ENCODE measurements at places on chromosomes 5 and 9.

DNA sequence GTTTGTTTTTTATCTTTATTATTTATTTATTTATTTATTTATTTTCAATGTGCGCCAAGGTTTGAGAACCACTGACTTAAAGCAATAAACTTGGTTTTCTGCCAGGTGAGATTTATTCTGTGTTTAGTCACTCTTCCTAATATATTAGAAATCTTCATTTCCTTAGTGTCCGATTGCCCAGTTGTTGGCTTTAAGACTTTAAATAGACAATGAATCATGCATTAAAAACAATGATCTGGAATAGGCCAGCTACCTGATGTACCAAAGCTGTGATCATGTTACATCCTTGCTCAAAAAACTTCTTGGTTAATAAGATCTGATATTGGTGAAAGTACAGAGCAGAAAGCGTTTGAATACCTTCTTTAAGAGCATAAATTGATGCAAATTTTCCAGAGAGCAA, 52.1 kb upstream of the ERBIN start:
- DNase-seq = no peak

GRCh38 chr9:125551781-125552180, 155.2 kb downstream of the MAPKAP1 start:
- DNase-seq = no peak

DNA sequence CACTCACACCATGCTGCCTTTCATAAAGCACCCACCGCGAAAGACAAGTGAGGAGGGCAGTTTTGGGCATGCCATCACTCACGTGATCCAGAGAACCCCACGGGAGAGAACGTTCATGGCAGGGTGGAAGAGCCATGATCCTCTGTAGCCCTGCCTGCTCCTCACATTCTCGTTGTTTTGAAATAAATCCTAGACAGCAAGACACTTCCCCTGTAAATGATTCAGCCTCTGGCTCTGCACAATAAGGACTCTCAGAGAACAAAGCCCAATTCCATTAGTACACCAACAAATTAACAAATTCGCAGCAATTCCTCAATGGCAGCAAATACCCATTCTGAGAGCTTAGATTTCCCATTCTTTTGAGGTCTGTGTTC, 71.5 kb downstream of the WNK2 start:
- DNase-seq = no peak

- no peak for DNase-seq
Measured at GRCh38 chr5:157959370-157959769, 100.4 kb upstream of the CLINT1 start.

DNA sequence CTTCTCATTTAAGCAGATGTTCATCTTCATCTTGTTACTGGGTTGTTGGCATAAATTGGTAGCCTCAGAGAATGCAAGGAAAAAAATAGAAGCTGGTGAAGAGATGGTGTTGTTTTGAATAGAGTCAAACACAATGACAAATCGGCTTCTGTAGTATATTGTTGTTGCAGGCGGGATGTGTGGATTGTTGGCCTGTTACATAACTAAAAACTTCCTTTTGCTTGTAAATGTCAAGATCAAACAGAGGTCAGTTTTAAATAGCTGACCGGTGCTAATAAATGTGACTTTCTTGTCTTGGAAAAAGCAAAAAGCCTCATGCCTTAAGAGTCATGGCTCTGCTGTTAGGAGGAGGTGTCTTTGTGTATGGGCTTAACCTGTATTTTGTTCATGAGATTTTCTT, 59.2 kb downstream of the CCDC192 start:
- no peak for DNase-seq

DNA sequence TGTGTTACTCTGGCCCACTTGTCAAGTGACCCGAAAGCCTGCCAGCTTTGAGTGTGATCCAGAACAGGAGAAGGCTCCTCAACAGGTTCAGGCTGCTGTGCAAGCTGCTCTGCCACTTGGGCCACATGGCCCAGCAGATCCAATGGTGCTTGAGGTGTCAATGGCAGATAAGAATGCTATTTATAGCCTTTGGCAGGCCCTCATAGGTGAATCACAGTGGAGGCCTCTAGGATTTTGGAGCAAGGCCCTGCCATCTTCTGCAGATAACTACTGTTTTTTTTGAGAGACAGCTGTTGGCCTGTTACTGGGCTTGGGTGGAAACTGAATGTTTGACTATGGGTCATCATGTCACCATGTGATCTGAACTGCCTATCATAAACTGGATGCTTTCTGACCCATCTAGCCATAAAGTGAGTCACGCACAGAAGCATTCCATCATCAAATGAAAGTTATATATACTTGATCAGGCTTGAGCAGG, 180.8 kb downstream of the CARTPT start:
- no peak for DNase-seq

GRCh38 chr9:88992556-88992955, 1.3 kb downstream of the S1PR3 start:
- DNase-seq = no peak

DNA sequence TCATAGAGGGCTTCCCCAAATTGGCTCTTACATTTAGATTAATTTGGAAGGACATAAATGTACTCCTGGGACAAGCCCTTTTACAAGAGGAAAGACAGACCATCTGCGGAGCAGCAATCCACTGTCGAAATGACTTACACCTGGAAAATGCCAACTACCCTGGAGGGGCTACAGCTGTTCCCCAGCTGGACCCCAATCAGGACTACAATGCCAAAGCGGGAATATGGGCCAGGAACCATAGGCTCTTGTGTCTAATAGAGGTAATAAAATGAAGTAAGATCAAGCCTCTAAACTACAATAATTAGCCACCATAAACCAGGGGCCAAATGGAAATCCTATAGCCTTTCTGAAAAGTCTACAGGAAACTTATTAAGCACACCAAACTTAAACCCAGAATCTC, 581.3 kb downstream of the PDE4D start:
- DNase-seq = no peak

GRCh38 chr5:154518438-154518867, 40.4 kb upstream of the HAND1 start:
- no peak for DNase-seq

DNA sequence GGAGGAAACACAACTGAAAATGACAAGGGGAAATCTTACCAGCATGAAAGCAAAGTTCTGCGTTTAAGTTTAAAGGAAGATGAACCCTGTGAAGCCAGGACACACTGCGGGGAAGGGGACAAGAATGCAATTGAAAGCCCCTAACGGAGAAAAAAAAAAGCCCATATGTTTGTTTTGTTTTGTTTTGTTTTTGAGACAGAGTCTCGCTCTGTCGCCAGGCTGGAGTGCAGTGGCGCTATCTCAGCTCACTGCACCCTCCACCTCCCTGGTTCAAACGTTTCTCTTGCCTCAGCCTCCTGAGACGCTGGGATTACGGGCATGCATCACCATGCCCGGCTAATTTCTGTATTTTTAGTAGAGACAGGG, 2.9 kb downstream of the STK10 start:
- no peak for DNase-seq

DNA sequence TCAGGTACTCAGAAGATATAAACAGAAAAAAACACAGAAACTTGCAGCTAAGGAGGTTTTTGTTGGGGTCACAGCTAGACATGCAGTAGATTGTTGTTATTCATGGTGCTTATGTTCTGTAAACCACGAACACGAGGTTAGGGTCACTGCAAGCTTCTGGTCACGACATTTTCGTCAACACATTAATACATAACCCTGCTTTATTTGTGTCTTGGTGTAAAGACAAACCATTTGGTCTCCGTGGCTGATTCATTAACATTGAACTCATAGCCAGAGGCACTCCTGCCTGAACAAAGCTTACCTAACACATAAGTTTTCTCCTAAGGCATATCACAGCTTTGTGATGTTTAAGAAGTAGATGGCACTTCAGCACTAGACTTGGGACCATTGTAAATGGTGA, 16.9 kb downstream of the TEK start:
- DNase-seq = no peak

DNA sequence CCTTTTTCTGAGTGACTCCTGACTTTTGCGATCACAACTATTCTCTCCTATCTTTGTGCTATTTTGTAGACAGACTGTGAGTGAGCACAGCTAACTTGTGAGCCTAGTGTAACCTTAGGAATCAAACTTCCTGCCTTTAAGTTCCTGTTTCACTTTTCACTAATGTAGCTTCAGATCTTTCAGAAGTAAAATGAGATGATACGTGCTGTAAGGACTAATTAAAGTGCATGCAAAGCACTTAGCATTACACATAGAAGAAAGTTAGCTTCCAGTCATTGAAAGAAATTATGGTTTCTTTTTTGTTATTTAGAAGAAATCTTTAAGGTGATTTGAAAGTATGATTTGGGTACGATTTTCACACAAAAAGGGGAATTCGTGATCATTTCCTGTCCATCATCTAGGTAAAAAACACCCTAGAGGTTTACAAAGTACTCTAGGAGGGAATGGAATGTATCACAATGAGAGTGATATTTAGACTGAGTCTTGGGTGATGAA, 122.7 kb downstream of the ST8SIA4 start:
- no peak for DNase-seq

DNA sequence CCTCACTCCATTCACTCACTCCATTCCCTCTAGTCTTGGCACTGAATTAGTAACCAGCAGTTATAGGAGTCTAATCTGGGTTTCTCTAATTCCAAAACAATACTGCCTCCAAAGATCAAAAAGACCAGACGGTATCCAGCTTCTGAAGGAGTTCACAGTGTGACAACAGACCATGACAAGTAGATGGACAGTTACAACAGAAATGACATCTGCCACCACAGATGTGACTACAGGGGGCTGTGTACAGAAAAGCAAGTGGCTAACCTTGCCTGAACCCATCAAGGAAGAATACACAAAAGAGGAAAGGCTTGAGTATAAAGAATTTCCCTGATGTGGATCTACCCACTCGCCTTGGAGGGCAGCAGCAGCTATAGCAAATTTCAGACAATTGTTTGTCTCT, 112.4 kb downstream of the ACTL7B start:
- DNase-seq = no peak

DNA sequence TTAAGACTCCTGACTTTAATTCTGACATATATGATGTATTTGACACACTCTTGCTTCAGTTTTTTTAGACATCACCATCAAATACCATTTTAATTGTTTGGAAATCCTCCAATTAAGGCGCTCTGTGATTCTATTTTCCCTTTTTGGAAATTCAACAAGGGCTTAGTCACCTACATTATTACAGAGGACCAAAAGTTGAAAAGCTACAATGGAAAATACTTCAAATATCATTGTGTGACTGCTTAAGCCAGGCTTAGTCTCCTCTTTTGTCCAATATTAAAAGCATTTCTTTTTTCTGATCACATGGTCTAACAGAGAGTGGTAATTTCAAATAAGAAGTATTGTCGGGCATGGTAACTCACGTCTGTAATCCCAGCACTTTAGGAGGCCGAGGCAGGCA, 160.3 kb downstream of the CEMIP2 start:
- DNase-seq = no peak

GRCh38 chr9:78438211-78438610, 141.3 kb downstream of the PSAT1 start:
- no peak for DNase-seq

DNA sequence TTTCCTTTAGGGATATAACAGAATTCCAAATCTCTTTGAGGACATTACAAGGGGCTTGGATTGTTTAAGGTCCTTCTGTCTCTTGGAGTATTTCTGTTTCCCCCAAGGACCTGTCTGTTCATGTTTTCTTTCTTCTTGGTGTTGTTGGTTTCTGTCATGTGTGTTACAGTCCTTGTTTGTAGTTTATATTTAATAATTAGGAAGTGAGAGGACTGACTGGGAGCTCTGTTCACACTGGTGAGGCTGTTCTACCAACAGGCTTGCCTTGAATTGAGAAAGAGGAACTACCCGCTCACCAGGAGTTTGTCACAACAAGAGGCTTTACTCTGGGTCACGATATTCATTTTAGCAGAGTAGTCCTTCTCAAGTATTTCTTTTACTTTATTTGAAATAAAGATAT, 119.2 kb upstream of the SV2C start:
- DNase-seq = no peak

GRCh38 chr5:143140492-143141203, 262.8 kb downstream of the NR3C1 start:
- DNase-seq = no peak

- no peak for DNase-seq
Measured at GRCh38 chr5:173315495-173316338, 12.5 kb downstream of the STC2 start.

DNA sequence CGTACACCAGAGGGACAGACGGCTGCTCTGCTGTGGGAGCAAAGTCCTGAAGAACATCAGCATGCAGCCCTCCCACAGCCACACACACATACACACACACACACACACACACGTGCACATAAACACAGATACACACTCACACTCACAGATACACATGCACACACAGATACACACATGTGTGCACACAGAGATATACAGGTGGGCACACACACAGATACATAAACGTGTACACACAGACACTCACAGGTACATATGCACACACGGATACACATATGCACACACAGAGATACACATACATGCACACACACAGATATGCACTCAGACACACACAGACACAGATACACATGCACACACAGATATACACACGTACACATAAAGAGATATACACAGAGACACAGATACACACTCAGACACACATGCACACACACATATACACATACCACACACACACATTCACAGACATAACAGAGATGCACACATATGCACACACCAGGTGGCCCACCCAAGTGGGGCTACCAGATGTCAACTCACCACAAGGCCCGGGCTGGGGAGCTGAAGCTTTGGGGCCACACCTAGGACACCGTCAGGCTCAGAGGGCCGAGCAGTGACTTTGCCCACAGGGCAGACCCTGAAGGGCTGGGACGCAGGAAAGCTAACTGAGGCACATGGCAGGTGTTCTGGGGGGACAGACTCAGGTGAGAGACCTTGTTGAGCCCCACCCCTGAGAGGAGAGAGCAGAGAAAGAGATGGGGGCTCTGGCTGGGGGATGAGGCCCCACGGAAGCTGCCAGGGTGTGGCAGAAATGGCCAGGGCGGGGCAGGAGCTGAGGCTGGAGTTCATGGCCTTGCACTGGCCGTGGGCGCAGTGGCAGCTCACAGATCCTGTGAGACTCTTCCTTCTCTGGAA, 148.6 kb upstream of the PPP1R26 start:
- no peak for DNase-seq

- no peak for DNase-seq
Measured at GRCh38 chr5:180304431-180305375, 12.8 kb upstream of the MAPK9 start.

GRCh38 chr5:78659114-78659513, 10.5 kb upstream of the LHFPL2 start:
- no peak for DNase-seq

GRCh38 chr9:79477955-79478771, 93.6 kb upstream of the TLE4 start:
- no peak for DNase-seq

DNA sequence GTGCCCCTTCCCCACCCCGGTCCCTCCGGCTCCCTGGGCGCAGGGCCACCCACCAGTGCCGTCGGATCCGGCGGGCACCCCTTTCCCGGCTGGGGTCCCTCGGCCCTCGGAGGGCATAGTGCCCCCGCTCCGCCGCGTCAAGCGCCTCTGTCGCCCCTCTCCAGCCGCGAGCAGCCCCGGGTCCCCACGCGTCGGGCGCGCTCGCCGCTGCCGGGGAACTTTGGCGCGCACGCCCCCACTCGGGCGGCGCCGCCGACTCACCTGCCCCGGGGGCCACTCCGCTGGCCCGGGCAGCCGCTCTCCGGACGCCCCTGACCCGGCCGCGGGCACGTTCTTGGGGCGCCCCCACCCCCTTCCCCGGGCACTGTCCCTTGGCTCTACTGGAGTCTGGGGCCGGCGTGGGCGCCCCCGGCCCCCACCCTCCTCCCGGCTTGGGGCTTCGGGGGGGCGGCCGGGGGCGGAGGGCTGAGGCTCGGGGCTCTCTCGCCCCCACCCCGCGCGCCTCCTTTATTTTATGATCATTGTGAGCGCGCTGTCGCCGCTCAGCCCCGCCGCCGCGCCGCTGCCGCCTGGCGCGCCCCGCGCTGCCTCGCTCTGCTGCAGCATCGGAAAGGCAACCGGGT, 1.1 kb upstream of the FAM78A start:
- DNase-seq = no peak

GRCh38 chr9:86600291-86600690, 246.1 kb upstream of the TUT7 start:
- no peak for DNase-seq

All from stimulated activated CD8-positive, alpha-beta memory T cell treated with anti-CD3 and anti-CD28 coated beads, Interleukin-4, amount 100 ng/mL, for 1 hour (primary cell).